ENCODE measurements at places on chromosomes 3 and 15. TPM values are rescaled to one million over a fixed set of nuclear protein-coding genes. Genes with fewer than 3 reads are reported as not detected.

Gene CNTN6
- total RNA-seq, result 0.37 TPM

Gene TTLL13
- total RNA-seq, result 0.06 TPM

Gene MKRN2OS
- not detected for total RNA-seq

Gene HRG
- not detected for total RNA-seq

Gene ZNF774
- 0.23 TPM for total RNA-seq

Gene RTP1
- total RNA-seq, result 0.29 TPM

Gene SLC35A5
- 40.4 TPM for total RNA-seq

Gene SLC15A2
- 0.02 TPM for total RNA-seq

Gene PIERCE2
- total RNA-seq, result 6.5 TPM

Gene SLC24A5
- not detected for total RNA-seq

Gene CADPS
- total RNA-seq, result 0.17 TPM

Gene HYAL1
- not detected for total RNA-seq

Gene CPEB1
- 6.6 TPM for total RNA-seq

Measured in H4 (cell line).